ENCODE measurements at places on chromosomes 13 and 19. TPM values are rescaled to one million over a fixed set of nuclear protein-coding genes. Genes with fewer than 3 reads are reported as not detected.

DNA sequence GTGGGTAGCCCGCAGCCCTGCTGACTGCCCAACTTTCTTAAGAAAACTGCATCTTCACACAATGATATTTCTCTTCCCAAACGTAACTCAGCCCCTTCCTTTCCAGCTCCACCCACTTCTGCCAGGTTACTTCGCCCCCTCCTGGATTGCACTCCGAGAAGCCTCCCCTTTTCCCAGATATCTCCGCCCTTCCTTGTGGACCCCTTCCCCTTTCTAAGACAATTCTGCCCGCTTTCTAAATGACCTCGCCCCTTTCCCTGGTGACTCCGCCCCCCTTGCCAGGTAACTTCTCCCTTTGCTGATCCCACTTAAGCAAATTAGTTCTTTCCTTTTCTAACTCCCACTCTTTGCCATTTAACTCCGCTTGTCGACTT, 2.6 kb downstream of the VSIG10L start:
- no peak for DNase-seq
- H3K27ac ChIP-seq, result peak overlapping the region; percentile 82
- peaks cover 1% of the 10 kb centered on the region for H3K27me3 ChIP-seq
- H3K4me1 ChIP-seq, result peaks cover 13% of the 10 kb centered on the region
- peak overlapping the region; percentile 77 for H3K4me3 ChIP-seq
- H3K36me3 ChIP-seq, result no peaks in the 10 kb centered on the region

CRLF1 gene
- total RNA-seq, result not detected

GRCh38 chr19:44847144-44848035, 1.3 kb downstream of the NECTIN2 start:
- H3K4me1 ChIP-seq, result peaks cover 17% of the 10 kb centered on the region
- no peaks in the 10 kb centered on the region for H3K36me3 ChIP-seq
- H3K4me3 ChIP-seq, result peak overlapping the region; percentile 58
- no peak overlapping the region for H3K27ac ChIP-seq

DNA sequence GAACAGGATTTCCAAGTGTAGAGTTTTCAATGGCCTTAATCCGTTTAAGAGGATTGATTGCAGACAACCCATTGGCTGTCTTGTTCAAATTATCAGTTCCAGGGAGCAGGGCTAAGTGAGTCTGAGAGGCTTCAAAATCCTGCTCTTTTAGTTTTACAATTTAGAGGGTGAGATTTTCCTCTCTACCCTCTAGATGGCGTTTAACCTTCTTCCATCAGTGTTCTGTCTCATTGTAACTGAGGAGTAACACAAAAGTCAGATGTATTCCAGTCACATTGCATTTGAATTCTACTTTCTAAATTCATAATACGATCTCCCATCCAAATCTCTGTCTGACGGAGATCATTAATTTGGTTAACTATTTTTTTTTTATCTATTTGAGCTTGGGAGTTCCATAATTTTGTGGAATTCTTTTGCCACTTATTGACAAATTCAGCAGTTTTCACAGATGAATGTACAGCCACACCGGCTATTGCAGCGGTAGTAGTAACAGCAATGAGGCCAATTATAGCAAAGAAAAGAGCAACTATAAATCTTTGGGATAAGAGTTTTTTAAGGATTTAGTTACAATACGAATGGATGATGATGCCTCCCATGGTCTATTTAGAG, 7.8 kb upstream of the C19orf84 start:
- no peak overlapping the region for H3K4me3 ChIP-seq
- no peaks in the 10 kb centered on the region for H3K27me3 ChIP-seq
- H3K36me3 ChIP-seq, result peaks cover 35% of the 10 kb centered on the region
- H3K4me1 ChIP-seq, result peaks cover 43% of the 10 kb centered on the region
- no peak for DNase-seq

DNA sequence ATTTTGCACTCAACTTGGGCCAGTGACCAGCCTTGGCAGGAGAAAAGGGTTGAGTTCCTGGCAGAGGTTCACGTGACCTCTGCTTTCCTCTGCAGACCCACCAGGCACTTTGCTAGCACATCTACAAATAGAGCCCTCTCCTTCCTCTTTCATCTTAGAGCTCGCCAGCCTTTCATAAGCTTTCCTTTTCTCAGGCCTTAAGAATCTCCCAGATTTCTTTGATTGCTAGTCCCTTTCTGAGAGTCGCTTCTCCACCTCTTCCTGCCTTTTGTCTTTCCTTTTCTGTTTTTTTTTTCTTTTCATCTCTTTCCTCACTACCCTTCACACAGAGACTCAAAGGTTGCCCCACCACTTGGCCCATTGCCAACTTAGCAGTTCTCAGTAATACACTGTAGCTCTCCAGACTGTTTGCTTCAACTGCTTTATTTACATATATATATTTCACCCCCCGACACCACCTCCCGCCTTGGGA, 375.7 kb upstream of the SPRY2 start:
- no peaks in the 10 kb centered on the region for H3K4me1 ChIP-seq
- no peak overlapping the region for H3K27ac ChIP-seq
- H3K27me3 ChIP-seq, result no peaks in the 10 kb centered on the region
- no peaks in the 10 kb centered on the region for H3K36me3 ChIP-seq

NTF4 gene
- not detected for total RNA-seq

- H3K4me3 ChIP-seq, result no peak overlapping the region
- DNase-seq, result no peak
Measured at GRCh38 chr13:94800423-94800822, 88.1 kb upstream of the SOX21 start.

DNA sequence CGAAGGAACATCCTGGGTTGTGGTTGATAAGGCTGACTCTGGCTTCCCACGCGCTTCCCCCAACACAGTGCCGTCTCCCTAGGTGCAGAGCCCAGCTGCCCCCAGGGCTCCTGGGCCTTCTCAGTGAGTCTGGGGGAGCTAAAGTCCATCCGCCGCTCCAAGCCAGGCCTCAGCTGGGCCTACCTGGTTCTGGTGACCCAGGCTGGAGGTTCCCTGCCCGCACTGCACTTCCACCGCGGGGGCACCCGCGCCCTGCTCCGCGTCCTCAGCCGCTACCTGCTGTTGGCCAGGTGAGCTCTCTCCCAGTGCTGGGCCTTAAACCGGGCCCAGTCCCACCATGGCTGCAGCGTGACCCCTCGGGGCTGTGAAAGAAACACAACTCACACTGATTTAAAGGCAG, 3.7 kb downstream of the TBC1D17 start:
- H3K4me1 ChIP-seq, result peaks cover 12% of the 10 kb centered on the region

CABP5 gene
- not detected for total RNA-seq

- no peak overlapping the region for H3K4me3 ChIP-seq
- no peak overlapping the region for H3K27ac ChIP-seq
- no peak for DNase-seq
Measured at GRCh38 chr19:13964776-13965175, 12.5 kb downstream of the DCAF15 start.

C13orf46 gene
- total RNA-seq, result 1.9 TPM
